ENCODE measurements at places on chromosomes 11 and 22.

DNA sequence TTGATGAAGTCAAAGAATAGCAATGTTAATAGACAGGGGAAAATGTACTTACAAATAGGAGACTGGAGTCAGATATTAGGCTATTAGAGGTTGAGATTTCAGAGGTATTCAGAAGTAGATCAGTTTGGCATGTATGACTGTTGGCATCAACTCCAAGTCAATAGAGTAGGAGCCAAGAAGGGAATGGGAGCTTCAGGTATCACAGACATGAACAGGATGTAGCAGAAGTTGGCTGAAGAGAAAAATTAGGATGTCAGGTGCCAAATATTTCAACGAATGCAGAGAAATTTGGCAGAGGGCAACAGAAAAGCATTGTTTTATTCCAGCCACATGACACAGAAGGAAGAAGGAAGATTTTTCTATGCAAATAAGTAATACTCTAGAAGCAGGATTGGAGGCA, 69.7 kb downstream of the GLYATL1 start:
- DNase-seq = no peak

- DNase-seq = no peak
These were observed 1.9 kb upstream of the UVRAG start for GRCh38 chr11:75813124-75813523.

DNA sequence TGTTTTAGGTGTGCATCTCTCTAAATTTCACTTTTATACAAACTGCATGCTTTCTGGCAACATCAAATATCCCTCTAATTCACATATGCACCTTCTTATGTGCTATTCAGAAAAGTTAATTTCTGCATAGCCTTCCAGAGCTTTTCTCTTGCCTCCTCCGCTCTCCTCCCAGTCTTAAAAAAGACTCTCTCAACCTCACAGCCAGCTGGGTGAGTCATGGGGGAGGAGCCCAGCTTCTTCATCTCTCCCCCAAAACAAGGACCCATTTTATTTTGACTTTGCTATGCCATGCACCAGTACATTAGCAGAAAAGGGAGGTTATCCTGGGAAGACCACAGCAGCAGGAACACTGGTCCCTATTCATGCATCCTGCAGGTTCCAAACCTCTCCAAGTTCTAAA, 234.4 kb downstream of the KCNA4 start:
- no peak for DNase-seq

DNA sequence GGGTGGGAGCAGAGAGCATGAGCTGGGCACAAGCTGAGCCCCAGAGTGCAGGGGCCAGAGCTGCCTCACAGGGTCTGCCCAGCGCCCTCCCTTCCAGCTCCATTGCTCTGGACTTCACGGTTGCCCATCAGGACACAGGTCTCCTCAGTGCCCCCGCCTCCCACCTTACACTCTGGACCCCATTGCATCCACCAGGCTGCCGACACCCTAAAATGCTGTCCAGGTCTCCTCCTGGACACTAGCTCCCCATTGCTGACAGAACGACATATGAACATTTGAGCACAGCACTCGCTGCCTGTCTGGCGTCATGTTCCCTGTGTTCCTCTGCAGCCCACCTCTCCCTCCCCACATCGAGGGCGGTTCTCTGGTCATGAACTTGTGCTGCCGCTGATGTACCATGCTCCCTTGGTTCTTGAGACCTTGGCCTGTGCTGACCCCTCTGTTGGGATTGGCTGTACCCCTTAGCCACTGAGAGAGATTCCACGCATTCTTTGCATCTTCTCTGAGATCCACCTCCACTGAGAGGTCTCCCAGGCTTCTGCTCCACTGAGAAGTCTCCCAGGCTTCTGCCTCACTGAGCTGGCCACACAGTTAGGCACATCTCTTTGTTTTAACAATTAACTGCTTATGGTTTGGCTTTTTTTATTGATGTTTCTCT, 34.2 kb upstream of the NECTIN1 start:
- no peak for DNase-seq

DNA sequence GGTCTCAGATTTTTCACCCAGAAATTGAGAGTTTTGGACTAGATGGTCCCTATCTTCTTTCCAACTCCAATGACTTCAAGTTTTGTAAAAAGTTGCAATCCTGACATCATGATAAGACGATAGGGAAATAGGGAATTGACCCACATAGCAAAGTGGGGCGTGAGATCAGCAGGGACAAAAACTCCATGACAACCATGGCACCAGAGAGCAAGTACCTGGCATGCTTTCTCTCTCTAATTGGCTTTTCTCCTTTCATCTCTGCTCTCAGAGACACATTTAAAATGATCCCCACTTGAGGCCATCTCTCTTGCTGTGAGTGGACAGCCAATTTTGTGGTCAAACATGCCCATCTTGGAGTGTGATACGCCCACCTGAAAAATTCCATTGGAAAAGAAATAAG, at the start of gene OR5AN1:
OR5AN1 (plus strand) TSS at position 301 of the 400 bp plus-strand sequence. CDS start 5,564 bp downstream, outside the sequence.
- DNase-seq = no peak

DNA sequence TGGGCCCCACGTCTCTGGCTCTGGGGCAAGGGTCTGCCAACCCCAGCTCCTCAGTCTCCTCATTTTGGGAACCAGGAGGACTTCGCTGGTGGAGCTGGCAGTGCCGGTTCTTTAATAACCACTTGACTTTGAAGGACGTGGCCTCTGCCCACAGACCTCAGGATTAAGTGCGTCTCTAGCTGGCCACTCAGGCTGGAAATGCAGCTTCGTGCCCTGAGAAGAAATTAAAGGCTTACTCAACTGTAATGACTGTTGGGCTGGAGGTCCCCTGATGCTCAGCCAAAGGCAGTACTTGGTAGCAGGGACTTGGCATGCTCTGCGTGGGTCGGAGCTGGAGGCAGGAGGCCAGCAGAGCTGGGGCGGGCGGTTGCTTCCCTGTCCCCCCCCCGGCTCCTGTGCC, 16.7 kb upstream of the PARVG start:
- no peak for DNase-seq

DNA sequence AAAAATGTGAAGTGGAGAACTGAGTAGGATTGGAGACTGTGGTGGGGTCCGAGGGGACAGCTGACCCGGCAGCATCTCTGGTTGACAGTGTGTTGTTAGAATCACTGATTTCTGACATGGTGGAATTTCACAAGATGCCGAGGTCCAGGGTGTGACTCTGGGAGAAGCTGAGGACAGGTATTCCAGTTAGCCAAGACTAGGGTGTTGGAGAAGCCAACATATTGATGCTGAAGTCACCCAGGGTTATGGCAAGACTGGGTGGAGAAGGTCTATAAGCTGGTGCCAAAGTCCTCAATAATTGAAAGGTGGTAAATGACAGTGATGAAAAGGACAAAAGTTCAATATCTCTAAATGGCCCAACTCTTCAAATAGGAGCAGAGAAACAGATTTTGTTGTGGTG, 86.1 kb downstream of the ME3 start:
- no peak for DNase-seq

DNA sequence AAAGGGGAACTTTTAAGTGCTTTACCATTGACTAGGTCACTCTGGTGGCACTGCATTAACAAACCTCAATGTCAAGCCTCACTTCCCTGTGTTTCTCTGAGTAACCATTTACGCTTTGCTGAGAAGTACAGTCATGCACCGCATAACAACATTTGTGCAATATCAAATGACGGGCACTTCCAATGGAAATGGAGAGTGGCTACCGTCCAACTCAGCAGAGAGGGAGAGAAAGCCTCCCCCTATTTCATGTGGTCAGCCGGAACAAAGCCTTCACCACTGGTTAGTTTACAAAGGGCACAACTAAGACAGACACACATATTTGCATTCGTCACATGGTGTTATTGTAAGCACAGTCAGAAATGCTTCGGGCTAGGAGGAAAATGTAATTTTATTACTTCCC, 117.3 kb downstream of the RASSF10 start:
- DNase-seq = no peak

Data from iPS DF 6.9 (cell line).